Breast epithelium (tissue), 4 donors: ENCODE measurements at places on chromosomes 16 and 17. TPM values are rescaled to one million over a fixed set of nuclear protein-coding genes. Genes with fewer than 3 reads are reported as not detected.

GRCh38 chr16:65272699-65273414 is 151.0 kb upstream of the CDH11 start:
- H3K4me1 ChIP-seq, result no peaks in the 10 kb centered on the region
- no peak for DNase-seq
- H3K27ac ChIP-seq, result no peak overlapping the region
- no peak overlapping the region for H3K4me3 ChIP-seq
- H3K27me3 ChIP-seq, result no peaks in the 10 kb centered on the region

- H3K4me1 ChIP-seq, result no peaks in the 10 kb centered on the region
- no peak overlapping the region for H3K4me3 ChIP-seq
- H3K27ac ChIP-seq, result peak overlapping the region; percentile 52
- H3K36me3 ChIP-seq, result peaks cover under 1% of the 10 kb centered on the region
- DNase-seq, result no peak
Measured at GRCh38 chr17:63697341-63698286, 2.3 kb downstream of the LIMD2 start.

DNA sequence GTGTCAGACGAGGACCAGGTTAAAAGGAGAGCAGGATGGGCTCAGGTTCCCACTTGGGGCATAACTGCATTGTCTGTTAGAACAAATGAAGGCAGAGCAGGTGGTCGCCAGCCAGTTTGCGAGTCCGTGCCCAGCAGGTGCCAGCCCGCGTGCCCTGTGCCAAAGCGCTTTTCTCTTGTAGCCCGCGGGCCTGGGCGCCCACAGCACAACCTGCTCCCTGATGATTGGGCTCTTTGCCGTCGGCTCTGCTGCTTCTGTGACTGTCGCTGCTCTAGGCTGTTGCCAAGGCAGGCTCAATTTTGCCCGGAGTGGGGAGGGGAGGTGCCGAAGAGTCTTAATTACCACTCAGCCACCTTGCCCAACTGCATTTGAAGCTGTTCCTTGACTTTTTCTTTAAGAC is 21.1 kb downstream of the KNOP1 start:
- no peak for DNase-seq
- H3K27ac ChIP-seq, result peak overlapping the region; percentile 92
- peaks cover 7% of the 10 kb centered on the region for H3K4me1 ChIP-seq
- H3K27me3 ChIP-seq, result no peaks in the 10 kb centered on the region
- H3K36me3 ChIP-seq, result no peaks in the 10 kb centered on the region
- no peak overlapping the region for H3K4me3 ChIP-seq

The TEKT1 gene
- total RNA-seq, result not detected

The BLTP2 gene
- total RNA-seq, result 131 TPM

DNA sequence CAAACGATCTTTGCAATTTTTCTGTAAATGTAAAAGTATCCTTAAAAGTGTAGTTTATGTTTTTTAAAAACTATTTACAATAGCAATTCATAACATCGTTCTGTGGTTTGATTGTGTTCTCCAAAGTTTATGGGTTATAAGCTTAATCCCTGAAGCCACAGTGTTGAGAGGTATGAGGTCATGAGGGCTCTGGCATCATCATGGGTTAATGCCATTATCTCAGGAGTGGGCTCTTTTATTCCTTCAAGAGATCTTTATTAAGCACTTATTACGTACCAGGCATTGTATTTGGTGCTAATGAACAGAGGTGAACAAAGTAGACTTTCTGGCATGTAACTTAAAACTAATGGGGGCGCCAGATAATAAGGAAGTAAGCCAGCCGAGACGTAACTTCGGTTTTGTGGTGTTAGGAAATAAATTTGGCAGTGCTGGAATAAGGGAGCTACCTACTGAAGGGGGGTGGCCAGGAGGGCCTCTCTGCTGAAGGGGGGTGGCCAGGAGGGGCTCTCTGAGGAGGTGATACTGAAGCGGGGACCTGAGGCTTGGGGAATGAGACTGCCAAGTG is 158.1 kb downstream of the VPS53 start:
- H3K4me1 ChIP-seq, result no peaks in the 10 kb centered on the region
- no peak overlapping the region for H3K27ac ChIP-seq
- no peak for DNase-seq
- H3K36me3 ChIP-seq, result no peaks in the 10 kb centered on the region
- H3K4me3 ChIP-seq, result no peak overlapping the region

The ALOX12B gene
- not detected for total RNA-seq

The GNG13 gene
- not detected for total RNA-seq

GRCh38 chr17:62704381-62704971 is 77.0 kb downstream of the MRC2 start:
- no peaks in the 10 kb centered on the region for H3K36me3 ChIP-seq
- H3K27ac ChIP-seq, result peak overlapping the region; percentile 89
- no peak for DNase-seq
- H3K4me3 ChIP-seq, result peak overlapping the region; percentile 98
- no peaks in the 10 kb centered on the region for H3K27me3 ChIP-seq

- DNase-seq, result peak; percentile 87
- H3K27me3 ChIP-seq, result no peaks in the 10 kb centered on the region
- peak overlapping the region; percentile 76 for H3K27ac ChIP-seq
- H3K4me1 ChIP-seq, result peaks cover 16% of the 10 kb centered on the region
- no peak overlapping the region for H3K4me3 ChIP-seq
Measured at GRCh38 chr16:67241008-67241900, 6.0 kb downstream of the FHOD1 start.
